Cerebellar nuclear complex (tissue), 1 donor: ENCODE measurements at places on chromosomes 11 and 22.

GRCh38 chr22:47366026-47366767, 603.7 kb downstream of the TBC1D22A start:
- no peak for DNase-seq

GRCh38 chr11:14273895-14274294, 85.1 kb downstream of the RRAS2 start:
- no peak for DNase-seq

DNA sequence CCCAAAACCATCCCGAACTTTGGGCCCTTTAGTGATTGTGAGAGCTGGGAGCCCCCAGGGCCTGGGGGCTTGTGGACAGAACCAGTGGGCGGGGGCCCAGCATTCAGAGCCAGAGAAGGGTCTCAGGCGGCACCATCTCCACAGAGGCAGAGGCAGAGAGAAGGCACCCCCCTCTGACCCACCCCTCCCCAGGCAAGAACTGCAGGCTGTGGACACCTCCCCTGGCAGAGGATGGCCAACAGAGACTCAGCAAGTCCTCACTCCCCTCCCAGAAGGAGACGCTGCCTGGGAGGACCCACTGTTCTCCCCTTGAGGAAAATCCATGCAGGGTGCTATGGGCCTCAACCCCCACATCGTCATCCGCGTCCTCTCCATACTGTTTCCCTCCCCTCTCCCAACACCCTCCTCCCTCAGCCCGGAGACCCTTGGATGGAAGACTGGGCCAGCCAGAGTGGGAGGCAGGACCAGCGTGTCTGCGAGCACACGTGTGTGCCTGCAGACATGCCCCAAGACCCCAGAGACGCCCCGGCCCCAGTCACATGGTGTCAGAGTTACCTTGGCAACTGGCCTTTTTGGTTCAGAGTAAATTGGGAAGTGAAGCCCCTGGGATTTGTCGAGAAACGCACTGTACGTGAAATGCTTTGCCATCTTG, 42.6 kb downstream of the KCNC1 start:
- no peak for DNase-seq

DNA sequence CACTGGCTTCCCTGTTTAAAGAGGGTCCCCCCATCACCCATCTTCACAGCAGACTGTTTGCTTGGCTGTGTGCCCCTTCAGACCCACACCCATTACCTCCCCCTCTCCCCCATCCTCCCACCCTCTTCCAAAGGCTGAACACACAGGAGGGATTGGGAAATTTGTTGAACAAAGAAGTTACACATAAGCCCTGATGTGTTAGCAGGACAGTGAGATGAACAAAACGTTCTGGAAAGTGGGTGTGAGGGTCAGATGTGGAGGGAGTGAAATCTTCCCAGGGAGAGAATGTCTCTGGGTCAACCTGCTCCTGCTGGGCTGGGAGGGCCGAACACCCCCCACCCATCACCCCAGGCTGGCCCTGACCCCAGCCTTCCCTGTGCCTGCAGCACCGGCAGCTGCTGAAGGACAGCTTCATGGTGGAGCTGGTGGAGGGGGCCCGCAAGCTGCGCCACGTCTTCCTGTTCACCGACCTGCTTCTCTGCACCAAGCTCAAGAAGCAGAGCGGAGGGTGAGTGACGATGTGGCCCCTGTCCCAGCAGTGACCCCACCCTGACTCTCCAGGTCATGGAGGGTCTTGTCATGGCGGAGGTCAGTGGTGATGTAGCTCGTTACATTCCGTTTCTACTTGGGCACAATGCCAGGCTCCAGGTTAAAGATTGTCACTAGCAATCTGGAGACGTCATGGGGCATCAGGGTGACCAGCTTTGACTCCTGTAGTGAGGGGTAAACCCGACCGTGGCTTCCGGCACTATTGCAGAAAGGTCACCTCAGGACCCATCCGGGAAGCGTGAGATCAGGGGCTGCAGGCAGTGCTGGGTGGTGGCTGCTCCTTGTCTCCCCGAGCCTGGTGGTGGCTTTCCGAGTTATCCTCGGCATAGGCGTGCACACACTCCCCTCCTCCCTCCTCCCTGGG, 103.5 kb downstream of the BCR start:
- DNase-seq, result no peak

GRCh38 chr22:31970490-31971444, 26.4 kb downstream of the YWHAH start:
- no peak for DNase-seq

DNA sequence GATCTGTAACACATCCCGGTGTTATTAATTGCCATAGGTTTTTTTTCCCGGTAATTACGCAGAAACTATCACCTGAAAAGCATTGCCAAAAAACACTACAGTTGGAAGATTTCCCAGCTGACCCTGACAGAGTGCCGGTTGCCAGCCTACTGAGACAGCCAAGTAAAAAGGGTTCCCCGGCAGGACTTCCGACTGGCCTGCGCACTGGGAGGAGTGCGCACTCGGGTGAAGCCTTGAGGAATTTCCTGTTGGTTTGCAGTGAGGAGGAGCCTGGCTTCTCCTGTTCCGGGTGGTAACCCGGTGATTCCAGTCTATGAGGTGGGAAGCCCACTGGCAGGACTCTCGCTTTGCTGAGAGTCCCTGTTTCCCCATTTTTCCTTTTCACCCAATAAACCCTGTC, 52.1 kb downstream of the CNTF start:
- DNase-seq, result no peak

GRCh38 chr11:44952082-44952481, 1.4 kb upstream of the TP53I11 start:
- DNase-seq, result no peak

GRCh38 chr11:122355968-122356367, 240.0 kb upstream of the BLID start:
- no peak for DNase-seq

- DNase-seq, result no peak
Measured at GRCh38 chr11:123410218-123410549, 19.9 kb upstream of the GRAMD1B start.

- DNase-seq, result no peak
Measured at GRCh38 chr11:76265771-76266241, 59.5 kb upstream of the WNT11 start.

GRCh38 chr11:61328351-61328750, 4.6 kb downstream of the DDB1 start:
- DNase-seq, result no peak

- no peak for DNase-seq
Measured at GRCh38 chr22:33921525-33922348, 1.5 kb upstream of the LARGE1 start.
